Inflammatory macrophage treated with lipopolysaccharide for 4 hours (primary cell): ENCODE measurements at places on chromosomes 1 and 21.

DNA sequence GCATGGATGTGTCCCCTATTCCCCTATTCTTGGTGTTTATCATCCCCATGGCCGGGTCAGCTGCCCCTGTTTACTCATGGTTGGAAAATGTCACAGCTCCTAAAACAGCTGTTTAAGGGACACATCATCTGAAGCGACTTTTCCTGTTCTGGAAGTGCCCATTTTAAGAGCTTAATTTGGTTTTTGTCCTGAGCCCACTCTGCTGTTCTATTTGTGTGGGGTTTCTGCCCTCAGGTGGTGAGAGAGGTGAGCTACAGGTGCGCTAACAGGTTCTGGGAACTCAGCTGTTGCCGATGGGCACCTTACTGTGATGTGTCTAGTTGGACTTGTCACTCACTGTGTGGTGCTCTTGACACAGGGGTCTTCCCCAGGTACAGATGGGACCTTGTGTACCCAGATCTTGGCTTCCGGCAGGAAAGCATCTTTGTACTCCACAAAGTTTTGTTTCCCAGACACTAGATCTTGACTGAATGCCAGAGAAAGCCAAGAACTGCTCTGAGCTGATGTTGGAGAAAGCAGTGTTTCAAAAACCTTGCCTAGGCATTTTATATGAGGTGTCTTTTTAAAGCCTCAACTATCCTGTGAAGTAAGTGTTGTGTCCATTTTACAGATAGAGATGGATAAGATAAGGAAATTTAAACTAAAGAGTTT lies 59.0 kb upstream of the CD1D start:
- no peak for DNase-seq

DNA sequence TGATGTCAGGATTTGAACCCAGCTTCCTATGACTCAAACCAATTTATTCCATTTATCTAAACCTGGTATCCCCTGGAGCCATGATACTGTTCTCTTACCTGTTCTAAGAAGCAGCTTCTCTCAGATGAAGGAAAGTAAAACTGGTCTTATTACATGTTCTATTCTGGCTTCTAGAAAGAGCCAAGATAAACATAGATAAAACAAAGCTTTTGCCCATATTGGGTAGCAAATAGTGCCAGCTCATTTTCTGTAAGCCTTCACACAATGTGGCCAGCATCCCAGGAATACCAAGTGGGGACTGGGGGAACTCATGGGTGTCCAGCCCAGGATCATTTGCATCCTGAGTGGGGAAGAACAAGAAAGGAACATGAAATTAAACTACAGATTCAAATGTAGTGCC lies 53.5 kb upstream of the EPHA8 start:
- no peak for DNase-seq

DNA sequence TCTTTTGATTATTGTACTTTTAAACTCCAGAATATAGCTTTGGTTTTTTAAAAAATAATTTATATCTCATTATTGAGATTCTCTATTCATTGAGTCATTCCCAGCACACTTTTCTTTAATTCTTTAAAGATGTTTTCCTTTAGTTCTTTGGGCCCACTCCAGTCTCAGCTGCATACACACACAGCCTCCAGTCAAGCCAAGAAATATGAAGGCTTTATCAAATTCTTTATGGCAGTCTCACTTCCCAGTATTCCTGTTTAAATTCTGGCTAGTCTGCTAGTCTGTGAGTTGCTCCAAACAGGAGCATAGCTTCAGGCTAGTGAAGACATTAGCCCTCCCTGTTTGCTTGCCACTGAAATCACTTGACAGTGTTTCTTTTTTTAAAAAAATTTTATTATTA lies 61.2 kb downstream of the CRP start:
- DNase-seq = no peak

- DNase-seq = no peak
These were observed 37.8 kb upstream of the RRP15 start for GRCh38 chr1:218247339-218247738.

DNA sequence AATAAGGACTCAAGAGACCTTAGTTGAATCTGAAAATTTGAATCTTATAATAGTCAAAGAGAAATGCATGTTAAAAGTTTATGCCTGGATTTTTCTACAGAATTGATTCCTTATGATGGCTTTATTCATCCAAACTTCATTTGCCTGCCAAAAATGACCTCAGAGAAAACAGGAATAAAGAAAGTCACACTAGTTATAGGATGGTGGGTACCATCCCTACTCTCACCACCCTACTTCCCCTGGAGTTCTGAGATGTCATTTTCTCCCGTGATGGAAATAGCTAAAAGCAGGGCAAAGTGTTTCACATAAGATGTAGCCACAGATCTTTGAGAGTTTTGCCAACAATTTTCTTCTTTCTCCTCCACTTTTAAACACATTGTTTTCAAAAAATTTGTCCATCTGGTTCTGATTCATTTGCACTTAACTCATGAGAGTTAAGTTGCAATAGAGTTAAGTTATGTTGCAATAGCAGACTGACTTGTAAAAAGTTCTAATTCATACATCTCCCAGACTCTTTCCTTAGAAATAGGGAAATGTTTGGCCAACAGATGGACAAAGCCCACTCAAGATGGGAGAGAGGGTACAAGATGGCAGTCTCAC lies 384.6 kb downstream of the PLPP3 start:
- peak; percentile 70 for DNase-seq

DNA sequence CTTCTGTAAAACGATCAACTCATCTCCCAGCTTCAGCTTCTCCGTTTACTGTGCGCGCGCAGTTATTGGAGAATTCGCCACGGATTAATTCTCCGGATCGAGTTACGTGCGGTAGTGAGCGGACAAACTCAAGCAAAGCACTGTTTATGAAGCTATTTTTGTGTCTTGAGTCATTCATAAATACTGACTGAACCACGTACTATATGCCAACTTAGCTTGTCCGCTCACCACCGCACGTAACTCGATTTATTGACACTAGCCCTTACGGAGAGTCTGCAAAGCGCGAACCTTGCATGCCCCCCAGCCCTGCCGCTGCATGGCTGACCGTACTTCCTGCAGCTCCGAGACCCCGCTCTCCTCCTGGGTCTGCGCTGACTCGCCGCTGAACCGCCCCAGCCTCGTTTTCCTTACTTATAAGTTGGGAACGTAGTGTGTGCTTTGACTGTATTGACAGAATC lies 773 bp downstream of the CHD1L start:
- peak; percentile 24 for DNase-seq

GRCh38 chr1:54716299-54717047 lies 812 bp downstream of the TTC4 start:
- DNase-seq = peak; percentile 58

DNA sequence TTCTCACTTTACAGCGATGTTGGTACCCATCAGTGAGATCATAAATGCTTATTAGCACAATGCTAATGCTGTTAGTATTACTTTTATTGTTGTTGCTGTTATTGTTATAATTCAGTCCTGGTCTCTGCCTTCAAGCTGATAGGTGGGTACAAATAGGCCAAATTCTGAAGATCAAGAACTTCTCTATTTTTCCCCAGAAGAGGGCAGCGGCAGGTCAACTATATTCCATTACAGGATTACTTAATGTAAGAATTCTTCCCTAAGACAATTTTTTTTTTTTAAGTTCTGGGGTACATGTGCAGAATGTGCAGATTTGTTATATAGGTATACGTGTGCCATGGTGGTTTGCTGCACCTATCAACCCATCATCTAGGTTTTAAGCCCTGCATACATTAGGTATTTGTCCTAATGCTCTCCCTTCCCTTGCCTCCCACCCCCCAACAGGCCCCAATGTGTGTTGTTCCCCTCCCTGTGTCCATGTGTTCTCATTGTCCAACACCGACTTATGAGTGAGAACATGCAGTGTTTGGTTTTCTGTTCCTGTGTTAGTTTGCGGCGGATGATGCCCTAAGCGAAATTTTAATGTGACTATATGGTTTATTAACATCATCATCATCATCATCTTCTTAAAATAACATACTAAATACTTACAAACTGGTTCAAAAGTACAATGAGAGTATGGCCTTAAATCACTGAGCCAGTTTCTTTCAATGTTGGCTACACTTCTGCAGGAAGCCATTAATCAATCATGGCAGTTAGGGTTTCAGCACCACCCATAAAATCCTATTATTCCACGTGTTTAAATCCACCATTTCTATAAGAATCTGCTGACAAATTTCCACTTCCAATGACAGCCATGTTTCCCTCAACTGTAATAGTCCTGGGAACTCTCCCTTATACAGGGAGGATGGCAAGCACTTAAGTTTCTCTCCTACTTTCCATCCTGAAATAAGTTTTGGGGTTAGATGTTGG lies 19.2 kb downstream of the SLC19A2 start:
- DNase-seq = peak; percentile 48

DNA sequence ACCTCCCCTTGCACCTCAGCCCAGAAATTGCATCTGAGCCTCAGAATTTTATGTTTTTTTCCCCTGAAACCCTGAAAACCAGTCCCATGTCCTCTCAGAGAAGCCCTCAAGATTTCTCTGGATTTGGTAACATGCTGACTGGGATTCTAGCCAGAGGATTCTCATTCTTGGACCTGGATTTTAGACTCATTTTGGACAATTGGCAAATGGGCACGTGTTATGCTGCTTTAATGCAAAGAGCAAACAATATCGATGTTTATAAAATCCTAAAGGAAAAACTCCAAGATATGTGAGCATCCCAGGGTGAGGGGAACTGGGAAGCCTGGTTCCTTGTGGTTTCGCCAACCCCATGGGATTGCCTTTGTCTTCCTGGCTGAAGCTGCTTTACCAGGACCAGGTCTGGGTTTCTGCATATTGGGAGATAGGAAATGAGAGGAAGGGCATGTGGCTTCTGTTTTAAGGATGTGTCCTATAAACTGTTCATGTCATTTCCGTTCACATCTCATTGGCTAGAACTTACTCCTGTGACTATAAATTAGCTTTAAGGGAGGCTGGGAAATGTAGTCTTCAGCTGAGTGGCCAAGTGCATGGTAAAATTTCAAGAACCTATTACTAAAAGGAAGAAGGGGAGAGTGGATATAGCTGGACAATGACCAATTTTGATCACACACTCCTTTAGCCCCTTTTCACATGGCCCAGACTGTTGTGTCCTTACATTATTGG lies 27.2 kb upstream of the BCL10 start:
- DNase-seq = no peak

DNA sequence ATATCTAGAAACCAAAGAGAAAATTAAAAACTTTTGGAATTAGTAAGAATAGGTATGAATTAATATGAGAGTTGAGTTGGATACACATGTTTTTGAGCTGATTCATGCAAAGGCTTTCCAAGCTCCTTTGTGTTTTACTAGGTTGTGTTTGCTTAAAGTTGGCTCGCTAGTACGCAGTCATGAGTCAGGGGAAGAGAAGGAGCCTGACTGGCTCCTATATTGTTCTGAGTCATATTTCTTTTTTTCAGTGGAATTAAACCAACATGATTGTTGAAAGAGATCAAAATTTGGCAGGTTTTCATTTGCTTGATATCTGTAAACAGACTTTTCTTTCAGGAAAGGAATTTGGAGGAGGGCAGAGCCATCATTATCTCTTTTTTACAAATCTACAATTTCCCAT lies 66.7 kb downstream of the MAGI3 start:
- DNase-seq = no peak

DNA sequence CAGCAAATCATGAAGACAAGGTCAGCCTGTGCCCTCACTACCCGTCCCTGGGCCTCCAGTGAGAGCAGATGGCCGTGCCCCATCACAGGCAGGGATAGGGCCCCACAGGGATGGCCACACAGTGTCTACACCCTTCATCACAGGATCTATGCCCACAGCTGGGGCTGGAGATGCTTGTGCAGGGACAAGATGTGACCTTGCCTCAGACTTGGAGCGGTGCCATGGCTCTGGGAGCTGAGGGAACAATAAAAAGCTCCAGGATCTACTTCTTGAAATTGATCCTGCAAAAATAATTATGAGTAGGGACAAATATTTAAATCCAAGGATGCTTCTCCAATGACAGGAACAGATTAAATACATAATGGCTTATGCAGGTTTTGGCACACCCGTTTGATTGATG lies 25.4 kb upstream of the TCEA3 start:
- DNase-seq = no peak

GRCh38 chr1:177890479-177890878 lies 79.4 kb downstream of the SEC16B start:
- no peak for DNase-seq

DNA sequence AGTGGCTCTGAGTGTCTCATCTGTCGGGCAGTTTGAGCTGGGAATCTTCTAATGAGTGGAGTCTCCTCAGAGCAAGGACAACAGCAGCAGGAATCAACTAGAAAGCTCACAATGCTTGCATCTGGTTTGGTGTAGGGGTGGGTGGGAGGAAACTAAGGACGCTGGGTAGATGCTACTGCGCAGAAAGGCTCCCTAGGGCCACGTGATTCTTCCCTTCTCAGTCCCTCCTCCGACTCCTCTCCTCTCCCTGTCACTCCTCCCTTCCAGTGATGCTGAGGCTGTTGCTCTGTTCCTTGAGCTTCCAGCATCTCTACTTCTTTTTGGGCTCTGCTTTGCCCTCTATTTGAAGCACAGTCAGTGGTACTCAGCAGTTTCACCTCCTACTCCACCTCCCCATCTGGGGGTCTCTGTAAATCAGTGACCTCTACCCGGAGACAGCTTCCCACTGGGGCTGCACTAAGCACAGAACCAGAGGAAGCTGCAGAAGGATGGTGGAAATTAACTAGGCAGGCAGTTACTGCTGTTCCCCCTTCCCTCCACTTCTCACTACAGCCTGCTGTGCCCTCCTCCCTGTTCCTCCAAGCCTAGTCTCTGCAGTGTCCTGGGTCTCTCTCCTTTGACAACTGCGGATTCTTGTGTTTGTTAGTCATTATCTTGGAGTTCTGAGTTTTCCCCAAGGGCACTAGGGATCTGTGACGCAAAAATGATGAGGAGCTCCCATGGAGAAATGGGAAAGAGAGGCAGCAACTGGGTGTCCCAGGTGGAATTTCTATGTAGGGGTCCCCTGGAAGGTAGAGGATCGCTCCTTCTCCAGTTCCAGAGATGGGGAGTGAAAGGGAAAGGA lies 5.8 kb downstream of the LINGO4 start:
- DNase-seq = no peak

DNA sequence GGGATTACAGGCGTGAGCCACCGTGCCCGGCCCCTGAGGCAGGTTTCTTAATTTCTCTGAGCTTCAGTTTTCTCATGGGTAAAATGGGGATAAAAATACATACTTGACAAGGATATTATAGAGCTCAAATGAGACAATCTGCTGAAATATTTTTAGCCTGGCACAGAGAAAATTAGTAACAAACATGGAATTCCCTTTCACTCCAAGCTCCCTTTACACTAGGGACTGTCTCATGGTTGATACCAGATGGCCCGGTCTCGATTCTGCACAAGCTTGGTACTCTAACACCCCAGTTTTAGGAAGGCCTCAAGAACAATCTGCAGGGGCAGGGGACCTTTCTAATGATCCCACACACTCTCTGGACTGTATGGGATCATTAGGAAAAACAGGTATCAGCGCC lies 671.7 kb downstream of the SMYD3 start:
- no peak for DNase-seq

- DNase-seq = no peak
These were observed 22.3 kb upstream of the SNRPE start for GRCh38 chr1:203839081-203839480.

GRCh38 chr1:98688110-98688739 lies 26.7 kb downstream of the SNX7 start:
- no peak for DNase-seq

- DNase-seq = peak; percentile 69
These were observed 1.1 kb downstream of the USP48 start for GRCh38 chr1:21781815-21782348.
